ENCODE measurements at places on chromosomes 4 and X.

DNA sequence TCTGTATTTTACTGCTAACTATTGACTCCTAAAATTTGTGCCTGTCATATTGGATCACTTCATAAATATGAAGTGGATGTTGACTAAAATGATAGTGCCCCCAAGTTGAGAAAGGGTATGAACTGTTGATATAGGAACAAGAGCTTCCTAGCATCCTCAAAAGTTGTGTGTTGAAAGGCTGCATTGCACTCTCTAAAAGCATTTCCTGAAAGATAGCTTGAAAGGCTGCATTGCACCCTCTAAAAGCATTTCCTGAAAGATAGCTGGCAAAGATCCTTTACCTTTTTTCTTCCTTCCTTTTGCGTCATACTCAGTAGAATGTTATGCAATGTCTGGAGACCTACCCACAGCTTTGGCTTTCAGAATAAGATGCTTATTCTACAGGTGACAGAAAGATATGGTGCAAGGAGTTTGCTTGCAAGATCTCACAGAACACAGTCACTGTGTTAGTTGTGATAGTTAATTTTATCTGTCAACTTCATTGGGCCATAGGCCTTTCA lies 274.6 kb upstream of the GALNTL6 start:
- DNase-seq: no peak

- DNase-seq: peak; percentile 12
Observed at GRCh38 chrX:110241816-110242215, 76.1 kb downstream of the AMMECR1 start.

DNA sequence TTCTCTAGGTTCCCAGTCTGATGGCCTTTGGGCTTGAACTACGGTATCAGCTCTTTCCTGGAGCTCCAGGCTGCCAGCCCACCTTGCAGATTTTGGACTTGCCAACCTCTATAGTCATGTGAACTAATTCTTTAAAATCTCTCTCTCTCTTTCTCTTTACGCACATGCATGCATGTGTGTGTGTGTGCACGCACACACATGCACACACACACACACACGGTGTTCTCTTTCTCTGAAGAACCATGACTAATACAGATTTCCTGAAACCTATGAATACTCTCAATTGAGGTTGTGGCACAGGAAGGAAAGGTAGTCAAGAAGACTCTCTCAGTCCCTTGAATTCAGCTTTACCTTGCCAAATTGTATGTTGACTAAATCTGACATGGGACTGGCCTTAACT lies 6.2 kb upstream of the ZCCHC13 start:
- no peak for DNase-seq

GRCh38 chr4:94551643-94552564 lies 100.2 kb downstream of the PDLIM5 start:
- DNase-seq: no peak

GRCh38 chr4:128068918-128069317 lies 7.8 kb downstream of the LARP1B start:
- DNase-seq: no peak

- DNase-seq: no peak
Observed at GRCh38 chrX:39950018-39950688, 147.6 kb downstream of the BCOR start.

Data from dorsolateral prefrontal cortex (tissue), 122 donors.